ENCODE measurements at places on chromosomes 1 and 21.

DNA sequence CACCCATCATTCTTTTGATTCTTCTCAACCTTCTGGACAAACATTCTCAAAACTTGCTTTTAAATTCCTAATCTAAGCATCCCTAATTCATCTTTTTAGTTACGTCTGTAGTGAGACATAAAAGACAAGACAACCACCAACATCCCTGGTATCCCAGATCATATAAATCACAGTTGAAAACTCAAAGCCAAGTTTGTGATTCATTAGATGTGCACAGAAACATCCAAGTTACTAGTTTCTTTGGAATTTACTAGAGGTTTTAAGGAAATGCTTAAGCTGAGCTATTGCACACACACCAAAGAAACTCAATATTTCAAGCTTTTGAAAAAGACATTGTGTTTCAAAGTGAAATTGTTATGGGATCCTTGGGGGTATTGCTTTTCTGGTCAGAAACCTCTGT, 47.6 kb downstream of the ATP6V1G3 start:
- DNase-seq = no peak

DNA sequence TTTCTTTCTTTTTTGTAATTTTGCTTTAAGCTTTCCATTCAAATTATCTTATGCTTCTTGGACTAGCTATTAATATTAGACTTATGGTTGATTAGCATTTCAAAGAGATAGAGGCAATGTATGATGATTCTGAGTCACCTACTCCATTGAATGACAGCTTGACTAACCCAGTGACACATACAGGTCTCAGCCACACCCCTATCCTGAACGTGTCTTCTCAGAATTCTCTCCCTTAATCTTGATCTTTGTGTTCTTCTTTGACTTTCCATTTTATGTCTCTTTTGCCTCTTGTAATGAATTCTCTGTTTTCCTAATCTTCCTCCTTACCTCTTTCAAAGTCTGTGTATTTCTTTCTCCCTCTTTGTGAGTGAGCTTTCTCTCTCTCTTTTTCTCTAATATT, 241.1 kb downstream of the PDE4B start:
- DNase-seq = no peak

- DNase-seq = no peak
Measured at GRCh38 chr1:222071387-222071786, 329.5 kb upstream of the DUSP10 start.

GRCh38 chr1:204356997-204357396, 2.7 kb downstream of the PLEKHA6 start:
- no peak for DNase-seq

DNA sequence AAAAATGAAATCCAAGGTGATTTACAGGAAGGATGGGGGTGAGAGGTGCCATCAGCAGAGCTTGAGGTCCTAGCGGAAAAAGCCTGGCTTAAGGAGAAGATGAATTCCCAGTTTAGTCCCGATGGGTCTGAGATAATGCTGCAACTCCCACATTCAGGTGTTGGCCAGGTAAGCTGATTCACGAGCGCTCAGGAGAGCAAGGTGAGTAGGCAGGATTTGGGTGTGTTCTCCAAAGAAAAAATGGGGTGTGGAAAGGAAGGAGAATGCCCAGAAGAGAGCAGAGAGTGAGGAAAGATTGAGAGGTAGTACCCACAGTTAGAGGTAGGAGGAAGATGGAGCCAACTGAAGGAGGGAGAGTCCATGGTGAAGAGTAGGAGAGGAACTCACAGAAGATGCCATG, 12.5 kb downstream of the RIMS3 start:
- DNase-seq = no peak

DNA sequence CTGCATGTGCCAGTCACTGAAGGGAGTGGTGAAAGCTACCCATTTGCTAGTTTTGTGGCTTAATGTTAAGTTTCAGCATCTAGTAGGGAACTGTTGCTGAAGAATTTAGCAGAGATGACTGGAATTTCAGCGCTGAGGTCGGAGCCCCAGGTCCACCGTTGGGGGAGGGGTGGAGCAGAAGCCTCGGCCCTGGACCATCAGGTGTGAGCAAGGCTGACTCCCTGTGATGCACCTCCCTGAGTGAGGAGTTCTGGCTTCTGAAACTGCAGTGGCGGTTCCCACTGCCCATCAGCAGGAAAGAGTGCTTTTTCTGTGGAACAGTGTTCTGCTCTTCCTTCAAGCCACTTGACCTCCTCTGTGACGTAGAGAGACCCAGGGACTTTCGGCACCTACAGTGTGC, 1.3 kb downstream of the NOS1AP start:
- peak; percentile 57 for DNase-seq

GRCh38 chr1:116762281-116762680, 8.1 kb downstream of the CD2 start:
- no peak for DNase-seq

- DNase-seq = no peak
Measured at GRCh38 chr21:31158789-31159581, 120.7 kb upstream of the KRTAP19-8 start.

- DNase-seq = no peak
Measured at GRCh38 chr1:198888379-198888943, 249.6 kb downstream of the PTPRC start.

DNA sequence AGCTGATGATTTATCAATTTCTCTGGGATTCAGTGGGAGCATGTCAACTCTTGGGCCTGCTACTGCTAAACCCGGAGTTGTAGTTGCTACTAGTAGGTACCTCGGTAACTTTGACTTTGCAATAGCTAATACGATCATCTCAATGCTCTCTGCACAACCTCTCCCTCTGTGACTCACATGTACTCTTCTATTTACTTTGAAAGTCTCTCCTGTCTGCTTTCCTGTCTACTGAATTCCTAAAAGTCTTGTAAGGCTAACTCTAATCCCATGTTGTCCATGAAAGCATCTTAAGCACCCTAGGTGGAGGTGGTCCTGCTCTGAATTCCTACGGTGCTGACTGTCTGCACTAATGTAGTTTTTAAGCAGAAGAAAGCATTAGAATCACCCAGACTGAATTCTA, 29.3 kb downstream of the SLC9C2 start:
- DNase-seq = no peak

DNA sequence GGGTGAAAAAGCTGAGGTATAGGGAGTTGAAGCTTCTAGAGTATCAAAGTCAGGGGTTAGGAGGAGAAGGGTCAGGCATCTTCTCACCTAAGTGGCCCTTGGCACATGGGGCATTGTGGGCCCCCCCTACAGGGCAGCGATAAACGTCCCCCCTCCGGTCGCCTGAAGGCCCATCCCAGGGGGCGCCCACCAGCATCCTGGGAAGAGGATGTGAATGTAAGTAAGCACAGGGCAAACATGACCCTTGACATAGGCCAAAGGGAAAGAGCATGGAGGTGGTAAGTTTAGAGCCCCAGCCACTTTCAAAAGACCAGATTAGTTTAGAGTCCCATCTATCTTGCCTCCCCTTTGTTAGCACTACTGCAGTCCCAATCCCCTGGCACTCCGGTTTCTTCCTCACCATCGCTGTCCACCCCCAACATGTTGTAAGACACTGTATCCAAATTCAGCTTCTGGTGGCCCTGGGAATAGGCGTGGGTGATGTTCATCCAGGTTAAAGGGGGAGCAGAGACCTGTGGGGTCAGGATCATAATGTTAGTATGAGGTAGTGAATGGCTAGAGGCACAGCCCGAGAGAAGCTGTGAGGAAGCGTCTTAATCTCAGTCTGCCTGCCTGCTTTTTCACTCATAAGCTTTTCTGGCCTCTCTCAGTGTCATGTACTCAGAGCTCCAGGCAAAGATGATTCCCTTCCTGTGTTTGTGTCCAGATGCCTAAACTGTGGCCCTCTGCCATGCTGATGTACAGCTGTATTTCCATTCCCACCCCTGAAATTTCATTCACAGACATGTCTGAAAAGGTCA, 2.7 kb downstream of the ITGA10 start:
- DNase-seq = no peak

GRCh38 chr1:145804235-145805045, 19.5 kb downstream of the RNF115 start:
- DNase-seq = no peak

DNA sequence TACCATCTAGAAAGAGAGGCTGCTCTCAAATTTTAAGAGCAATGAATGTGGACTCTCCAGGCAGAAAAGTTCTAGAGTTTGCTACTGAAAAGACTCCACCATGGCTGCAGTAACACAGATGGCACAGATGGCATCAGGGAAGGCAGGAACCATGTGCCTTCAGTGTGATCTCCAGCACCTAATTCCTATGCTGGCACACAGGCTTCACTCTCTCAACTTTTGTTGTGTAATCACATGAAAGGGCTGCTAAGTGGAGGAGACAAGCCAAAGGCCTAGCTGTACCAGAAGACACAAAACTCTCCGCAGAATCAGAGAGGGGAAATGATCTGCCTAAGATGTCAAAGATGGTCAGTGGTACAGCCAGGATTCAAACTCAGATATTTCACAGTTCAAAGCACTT, 31.1 kb downstream of the ERI3 start:
- DNase-seq = no peak

- no peak for DNase-seq
Measured at GRCh38 chr1:117646007-117646811, 40.4 kb downstream of the TENT5C start.

- DNase-seq = peak; percentile 5
Measured at GRCh38 chr21:46206163-46207005, 22.1 kb upstream of the SPATC1L start.

DNA sequence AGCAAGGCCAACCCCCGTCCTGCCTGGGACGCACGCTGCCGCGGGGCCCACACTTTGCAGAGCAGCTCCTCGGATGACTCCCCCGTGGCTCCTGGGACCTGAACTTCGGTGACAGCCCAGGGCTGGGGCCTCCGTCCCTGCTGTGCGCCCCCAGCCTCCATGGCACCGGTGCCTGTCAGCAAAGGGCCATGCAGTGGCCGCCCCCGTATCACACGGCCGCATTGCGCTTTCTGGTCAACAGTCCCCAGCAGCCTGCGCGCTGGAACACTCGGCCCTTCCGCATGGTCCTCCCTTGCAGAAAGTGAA, 18.0 kb downstream of the NADK start:
- no peak for DNase-seq

- no peak for DNase-seq
Measured at GRCh38 chr1:119674111-119674526, 26.1 kb upstream of the ZNF697 start.

DNA sequence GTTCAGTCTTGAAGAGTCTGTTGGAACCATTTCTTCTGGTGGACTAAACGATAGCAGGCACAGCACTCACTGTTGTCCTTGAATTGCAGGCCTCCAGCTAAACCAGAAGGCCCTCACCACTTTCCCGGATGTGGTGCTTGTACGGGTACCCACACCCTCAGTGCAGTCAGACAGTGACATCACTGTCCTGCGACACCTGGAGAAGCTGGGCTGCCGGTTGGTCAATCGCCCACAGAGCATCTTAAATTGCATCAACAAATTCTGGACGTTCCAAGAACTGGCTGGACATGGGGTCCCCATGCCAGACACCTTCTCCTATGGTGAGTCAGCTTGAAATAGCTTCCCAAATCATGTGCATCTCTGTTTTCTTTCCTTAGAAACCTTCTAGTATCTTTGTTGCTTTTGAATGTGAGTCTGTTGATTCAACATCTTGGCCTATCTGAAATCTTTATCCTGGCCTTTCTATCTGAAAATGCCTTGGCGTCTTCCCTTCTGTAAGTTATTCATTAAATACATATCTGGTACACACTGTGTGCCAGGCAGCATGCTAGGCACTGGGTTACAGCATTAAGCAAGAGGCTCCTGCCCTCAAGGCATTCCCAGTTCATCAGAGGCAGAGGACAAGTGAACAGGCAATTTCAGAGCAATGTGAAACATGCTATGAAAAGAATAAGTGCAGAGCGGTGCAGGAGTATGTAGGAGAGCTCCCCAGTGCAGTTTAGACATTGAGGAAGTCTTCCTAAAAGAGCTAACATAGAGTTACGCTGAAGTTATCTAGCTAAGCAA, 18.9 kb downstream of the RIMKLA start:
- no peak for DNase-seq

DNA sequence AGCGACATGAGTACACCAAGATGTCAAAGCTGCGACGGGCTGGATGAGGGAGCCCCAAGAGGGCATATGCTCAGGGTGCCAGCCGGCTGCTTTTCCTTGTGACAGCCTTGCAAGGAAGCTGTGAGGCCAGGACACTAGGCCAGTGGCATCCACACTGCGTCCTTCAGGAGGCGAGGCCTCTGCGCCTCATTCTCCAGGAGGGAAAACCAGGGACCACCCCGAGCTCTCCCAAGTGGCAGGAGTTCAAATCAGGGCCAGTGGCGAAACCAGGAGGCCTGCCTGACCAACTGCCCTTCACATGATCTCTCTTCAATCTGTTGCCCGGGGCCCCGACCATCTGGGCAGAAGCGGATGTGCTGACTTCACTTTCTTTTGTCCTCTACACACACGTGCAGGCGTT, 8.2 kb downstream of the MUL1 start:
- no peak for DNase-seq

DNA sequence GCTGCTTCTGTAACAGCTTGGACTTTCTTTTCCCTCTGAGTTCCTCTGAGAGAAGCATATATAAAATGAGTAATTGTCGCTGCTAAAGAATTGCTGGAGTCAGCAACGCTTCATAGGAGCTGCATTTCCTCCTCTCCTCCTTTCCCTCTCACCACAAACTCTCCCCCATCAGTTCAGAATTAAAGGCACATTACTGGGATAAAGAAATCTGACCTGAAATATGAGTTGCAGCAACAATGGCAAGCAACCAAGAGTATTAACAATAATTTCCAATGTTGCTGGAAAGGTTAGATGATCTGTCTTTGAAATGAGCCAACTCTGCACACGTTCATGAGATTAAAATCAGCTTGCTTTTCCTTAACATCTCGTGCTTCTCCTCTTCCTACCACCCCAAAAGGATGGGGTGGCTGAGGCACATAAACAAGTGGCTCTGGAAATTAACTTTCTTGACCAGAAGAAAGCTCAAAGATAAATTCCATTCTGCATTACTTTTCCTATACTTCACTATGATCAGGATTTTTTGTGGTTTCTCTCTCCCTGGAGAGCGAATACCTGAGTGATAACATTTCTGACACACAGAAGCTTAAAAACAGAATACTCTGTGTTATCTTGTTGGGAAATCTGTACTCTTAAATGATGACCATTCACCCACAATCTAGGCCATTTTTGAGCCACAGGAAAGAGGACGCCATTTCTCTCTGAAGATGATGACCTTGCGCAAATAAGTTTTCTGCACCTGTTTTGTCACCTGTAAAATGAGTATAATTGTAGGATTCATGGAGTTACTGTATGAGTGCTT, 90.2 kb downstream of the TGFBR3 start:
- DNase-seq = no peak

GRCh38 chr1:153978274-153978909, 918 bp upstream of the JTB start:
- DNase-seq = no peak

- no peak for DNase-seq
Measured at GRCh38 chr21:42601656-42602055, 51.8 kb upstream of the PDE9A start.

DNA sequence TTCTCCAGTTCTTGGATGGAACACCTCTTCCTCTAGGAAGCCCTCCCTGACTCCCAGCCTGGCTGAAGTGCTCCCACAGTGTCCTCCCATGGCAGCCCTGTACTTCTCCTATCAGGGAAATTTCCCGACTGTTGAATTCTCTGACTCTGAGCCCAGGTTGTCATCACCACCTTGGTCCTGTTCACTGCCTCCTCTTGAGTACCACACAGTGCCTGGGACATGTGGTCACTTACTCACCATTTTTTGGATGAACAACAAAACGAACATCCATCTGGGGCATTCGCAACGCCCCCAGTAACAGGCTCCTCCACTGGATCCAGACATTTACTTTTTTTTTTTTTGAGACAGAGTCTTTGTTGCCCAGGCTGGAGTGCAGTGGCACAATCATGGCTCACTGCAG, 37.4 kb downstream of the CHD5 start:
- no peak for DNase-seq

- DNase-seq = no peak
Measured at GRCh38 chr21:37704751-37705150, 211.5 kb downstream of the KCNJ6 start.
